GM23248 (cell line): ENCODE measurements at places on chromosomes 11 and 22.
A peak's percentile ranks its signal among the peaks of the same experiment; 100 is the strongest.

GRCh38 chr11:12674571-12674935 is 332 bp downstream of the TEAD1 start:
- DNase-seq, result peak; percentile 70

DNA sequence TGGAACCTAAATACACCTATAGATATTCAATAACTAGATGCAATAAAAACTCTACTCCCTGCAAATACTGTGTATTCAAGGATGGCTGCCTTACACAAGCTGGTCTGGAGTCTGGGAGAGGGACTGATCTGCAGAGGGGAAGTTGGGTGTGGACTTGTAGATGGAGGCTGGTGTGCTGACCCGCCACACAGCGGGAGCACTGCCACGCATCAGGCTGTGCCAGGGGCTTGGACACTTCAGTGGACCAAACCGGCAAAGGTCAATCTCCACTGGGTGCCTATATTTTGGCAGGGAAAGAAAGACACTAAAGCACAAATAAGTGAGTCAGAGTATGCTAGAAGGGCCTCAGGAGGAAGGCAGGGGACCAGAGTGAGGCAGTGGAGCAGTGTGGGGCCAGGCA is 2.1 kb upstream of the SHANK3 start:
- no peak for DNase-seq

DNA sequence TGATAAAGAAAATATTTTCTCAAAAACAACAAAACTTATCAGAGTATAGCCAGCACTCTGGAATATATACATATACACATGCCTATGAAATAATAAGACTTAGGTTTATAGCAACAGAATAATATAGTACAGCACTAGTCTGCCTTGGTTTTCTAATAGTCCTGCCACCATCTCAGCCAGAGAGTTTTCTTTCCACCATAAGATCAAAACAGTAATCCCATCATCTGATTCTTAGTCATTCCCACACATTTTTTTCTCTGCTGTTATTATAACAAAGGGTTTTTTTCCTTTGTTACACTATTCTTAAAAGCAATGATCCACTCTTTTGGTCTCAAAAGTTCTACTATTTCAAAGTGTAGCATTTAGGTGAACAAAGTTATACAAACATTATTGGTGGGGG is 15.1 kb downstream of the MTMR2 start:
- peak; percentile 55 for DNase-seq

DNA sequence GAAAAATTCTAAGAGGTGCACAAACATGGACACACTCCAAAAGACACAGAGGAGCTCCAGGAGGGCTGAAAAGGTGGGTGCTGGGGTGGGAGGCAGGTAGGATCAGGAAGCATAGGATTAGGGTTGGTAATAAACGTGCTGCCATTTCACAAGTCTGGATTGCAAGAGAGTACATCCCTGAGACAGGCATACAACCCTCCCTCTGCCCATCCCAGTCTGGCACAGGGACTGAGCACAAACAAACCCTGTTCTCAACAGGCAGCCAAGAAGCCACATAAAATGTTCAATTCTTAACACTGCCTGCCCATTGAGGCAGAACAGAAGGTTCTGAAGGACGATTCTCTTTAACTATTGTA is 18.5 kb downstream of the SLC35F2 start:
- DNase-seq, result no peak

DNA sequence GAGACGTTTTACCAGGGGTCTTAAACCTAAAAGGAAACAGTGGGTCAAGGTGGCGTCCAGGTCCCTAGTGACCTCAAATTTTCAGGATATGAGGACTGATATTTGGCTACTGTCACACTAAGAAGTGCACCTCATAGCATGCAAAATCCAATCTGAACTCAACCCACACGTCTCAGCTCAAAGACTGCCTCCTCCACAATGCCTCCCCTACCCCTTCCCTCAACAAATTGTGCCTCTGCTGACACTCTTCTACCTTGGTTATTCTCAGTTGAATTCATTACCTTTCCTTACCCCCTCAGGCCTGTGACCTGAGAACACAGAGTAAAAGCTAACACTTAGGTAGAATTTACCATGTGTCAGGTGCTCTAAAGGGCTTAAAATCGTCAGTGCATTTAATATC is 12.4 kb upstream of the LIPT2 start:
- no peak for DNase-seq

DNA sequence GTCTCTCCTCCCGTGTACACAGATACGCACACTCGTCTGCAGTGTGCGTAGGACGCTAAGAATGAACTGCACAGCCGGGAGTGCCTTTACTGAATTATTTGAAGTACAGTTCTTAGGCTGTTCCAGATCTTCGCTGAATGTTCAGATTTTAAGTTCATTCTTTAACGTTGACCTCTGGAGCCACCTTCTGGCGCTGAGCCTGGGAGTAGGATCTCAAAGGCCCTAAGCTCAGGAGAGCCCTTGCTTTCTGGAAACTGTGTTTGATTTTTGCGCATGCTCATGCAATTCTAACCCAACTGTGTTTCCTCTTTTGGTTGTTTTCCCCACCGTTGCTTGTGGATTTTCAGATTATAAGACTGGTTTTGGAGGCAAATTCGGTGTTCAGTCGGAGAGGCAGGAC is 22.8 kb downstream of the CTTN start:
- DNase-seq, result no peak

- no peak for DNase-seq
Measured at GRCh38 chr22:40728731-40729189, 49.5 kb downstream of the MCHR1 start.

DNA sequence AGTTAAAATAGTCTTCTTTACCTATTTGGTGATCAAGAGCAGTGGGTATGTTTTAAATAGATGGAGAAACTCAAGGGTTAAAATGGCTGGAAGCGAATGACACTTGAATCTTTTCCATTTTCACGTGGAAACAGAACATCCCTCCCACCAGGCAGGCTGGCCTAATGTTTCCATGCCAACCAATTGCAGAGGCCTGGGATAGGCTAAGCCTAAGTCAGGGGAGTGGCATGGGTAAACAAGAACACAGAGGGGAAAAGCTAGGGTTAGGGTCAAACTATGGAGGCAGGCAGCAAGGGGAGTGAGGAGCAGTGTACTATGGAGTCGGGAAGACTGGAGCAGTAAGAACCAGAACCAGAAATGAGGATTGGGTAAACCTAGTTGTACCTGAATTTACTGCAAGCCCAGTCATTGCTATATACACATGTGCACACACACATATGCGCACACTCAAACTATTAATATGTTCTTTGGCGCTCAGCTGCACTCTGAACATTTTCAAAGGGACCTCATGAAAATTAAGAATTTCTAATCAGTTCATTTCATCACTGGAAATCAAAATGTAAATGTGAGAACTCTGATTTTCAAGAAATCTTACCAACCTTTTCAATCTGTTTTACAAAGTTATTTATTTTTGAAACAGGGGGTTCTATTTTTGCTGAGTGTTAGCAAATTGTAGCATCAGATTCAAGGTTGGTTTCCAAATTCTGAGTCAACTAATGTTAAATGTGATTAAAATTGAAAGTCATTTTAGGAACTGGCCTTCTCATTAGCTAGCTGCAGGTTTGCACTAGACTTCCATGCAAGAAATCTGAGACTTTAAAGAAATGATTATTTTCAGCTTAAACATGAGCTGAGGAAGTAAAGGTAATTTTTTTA is 327.0 kb upstream of the CCDC90B start:
- no peak for DNase-seq

DNA sequence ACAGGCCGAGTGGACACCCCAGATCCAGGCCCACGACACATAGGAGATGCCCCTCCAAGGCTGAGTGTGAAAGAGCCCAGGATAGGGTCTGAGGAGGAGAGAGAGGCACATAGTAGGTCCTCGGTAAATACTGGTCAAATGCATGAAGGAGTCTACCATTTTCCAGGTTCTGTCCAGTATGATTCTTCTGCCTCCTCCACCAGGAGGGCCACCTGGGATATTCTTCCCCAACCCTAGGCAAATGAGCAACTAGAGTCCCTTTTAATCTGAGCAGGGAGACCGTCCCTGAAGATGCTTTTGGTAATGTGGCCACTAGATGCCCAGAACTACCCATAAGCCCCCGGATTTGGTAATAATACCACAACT is 6.7 kb downstream of the PDGFB start:
- DNase-seq, result no peak

- DNase-seq, result no peak
Measured at GRCh38 chr11:2211113-2211971, 39.7 kb upstream of the TH start.

DNA sequence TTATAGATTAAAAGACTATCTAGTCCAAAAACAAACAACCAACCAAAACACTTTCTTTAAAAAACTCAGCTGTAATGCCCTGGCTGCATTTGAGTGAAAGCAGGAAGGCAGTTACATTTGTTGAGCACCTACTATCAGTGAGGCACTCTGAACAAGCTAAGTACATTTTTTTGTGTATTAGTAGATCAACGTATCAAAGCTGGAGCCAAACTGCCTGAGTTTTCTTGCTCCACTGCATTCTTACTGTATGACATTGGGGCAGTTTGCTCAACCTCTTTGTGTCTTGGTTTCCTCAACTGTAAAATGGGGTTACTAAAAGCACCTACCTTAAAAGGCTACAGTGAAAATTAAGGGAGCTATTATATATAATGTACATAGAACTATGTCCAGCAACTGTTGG is 22.0 kb downstream of the COA4 start:
- DNase-seq, result peak; percentile 73

DNA sequence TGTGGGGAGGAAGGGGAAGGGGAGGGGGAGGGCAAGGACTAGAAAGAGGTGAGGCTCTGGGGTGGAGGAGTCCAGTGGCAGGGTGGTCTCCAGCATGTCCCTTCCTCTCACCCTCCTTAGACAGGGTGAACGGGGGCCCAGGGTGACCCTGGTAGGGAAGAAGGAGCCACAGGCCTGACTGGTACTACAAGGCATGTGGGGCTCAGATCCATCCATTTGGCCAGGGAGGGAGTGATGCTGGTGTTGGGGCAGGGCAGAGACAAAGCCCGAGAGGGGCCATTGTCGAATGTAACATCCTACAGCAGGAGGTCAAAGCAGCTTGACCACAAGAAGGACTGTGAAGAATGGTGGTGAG is 69.0 kb upstream of the SHISAL1 start:
- DNase-seq, result no peak

DNA sequence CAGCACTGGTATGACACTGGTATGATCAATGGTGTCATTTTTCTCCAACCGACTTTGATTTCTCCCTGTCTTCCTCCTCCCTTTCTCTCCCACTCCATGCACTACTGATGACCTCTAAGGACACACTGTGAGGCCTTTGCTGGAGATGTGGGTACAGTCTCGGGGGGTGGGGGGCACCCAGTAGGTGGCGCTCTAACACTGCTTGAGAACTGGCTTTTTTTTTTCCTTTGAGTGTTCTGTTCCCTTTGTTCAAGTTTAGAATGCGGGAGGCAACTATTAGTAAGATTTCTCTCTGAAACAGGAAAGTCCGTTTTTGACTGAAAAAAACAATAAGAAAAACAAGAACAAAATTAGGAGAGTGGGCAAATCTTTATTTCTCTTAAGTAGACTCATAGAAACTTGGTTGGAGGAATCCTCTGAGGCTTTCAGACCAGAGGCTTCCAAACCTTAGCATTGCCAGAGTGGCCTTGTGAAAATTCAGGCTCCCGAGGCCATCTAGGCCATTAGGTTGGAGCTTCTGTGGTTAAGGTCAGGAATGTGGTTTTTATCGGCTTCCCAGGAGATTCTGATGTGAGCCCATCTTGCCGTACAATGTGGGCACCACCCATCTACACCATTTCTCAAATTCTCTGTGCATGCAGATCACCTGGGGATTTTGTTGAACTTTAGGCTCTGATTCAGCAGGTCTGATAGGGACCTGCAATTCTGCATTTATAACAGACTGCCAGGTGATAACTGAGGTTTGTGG is 43.2 kb downstream of the PANX1 start:
- DNase-seq, result peak; percentile 68

DNA sequence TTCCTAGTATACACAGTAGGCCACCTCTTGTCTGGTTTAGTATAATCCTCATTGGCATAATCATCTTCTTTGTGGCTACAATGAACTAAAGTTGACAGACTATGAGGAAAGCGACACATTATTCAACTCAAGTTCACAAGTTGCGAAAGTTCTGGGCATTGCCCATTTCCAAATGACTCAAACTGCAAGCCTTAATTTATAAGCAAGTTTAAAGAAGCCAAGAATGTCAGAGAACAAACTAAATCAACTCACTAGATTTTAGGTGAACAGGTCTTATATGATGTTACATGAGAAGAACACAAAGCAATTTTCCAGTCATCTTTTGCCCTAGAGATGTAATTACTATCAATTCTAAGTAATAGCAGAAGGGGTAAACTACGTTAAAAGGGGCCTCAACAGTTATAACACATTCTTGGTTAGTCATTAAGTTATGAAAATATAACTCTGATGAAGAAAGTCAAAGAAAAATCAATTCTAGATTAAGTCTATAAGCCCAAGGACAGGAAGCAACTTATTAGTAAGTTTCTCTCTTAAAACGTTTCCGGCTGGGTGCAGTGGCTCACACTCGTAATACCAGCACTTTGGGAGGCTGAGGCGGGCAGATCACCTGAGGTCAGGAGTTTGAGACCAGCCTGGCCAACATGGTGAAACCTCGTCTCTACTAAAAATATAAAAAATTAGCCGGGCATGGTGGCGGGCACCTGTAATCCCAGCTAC is 21.5 kb downstream of the PICALM start:
- DNase-seq, result peak; percentile 91

GRCh38 chr11:89583580-89583979 is 92.4 kb upstream of the NOX4 start:
- no peak for DNase-seq

GRCh38 chr22:25364281-25364680 is 144.8 kb downstream of the CRYBB2 start:
- no peak for DNase-seq

- no peak for DNase-seq
Measured at GRCh38 chr11:9396310-9396709, 11.9 kb downstream of the IPO7 start.
